Glutamatergic neuron (in vitro differentiated cells): ENCODE measurements at places on chromosomes 12 and 14. TPM values are rescaled to one million over a fixed set of nuclear protein-coding genes. Genes with fewer than 3 reads are reported as not detected.

GRCh38 chr12:80313209-80313608, 130.8 kb upstream of the PTPRQ start:
- DNase-seq = no peak

- no peak for DNase-seq
Measured at GRCh38 chr12:42372154-42372791, 46.3 kb downstream of the PPHLN1 start.

IL31 gene
- not detected for total RNA-seq

DNA sequence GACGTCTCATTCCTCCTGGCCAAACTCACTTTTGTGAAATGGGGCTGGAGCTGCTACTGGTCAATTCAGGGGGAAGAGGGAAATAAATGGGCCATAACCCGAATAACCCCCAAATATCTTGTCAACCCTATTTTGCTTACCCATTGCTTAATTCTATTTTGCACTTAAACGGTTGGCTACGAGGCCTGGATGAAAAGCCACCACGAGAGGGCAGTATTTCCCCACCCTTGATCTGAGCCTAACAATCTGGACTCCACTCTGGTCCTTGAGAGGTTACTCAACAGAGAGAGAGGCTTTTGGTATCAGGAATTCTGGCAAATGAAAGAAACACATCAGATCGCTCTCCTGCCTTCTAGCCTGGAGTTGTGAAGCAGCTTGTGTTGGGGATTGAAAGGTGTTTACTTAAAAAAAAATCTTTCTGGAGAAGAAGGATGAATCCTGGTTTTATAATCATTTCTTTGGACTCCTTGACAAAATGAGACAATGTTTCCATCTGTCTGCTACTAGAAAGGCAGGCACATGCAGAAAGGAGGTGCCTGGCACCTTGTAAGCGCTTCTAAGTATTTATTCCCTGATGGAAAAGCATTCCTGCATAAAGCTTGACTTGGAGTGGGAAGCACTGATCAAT, 22.4 kb upstream of the FBXO21 start:
- DNase-seq = peak; percentile 78

GRCh38 chr14:56324856-56325699, 206.9 kb downstream of the PELI2 start:
- no peak for DNase-seq

PROX2 gene
- not detected for total RNA-seq

GRCh38 chr12:131250028-131250950, 296.6 kb downstream of the ADGRD1 start:
- no peak for DNase-seq

DDN gene
- 6.4 TPM for total RNA-seq

USP5 gene
- 141 TPM for total RNA-seq

GRCh38 chr12:26750531-26751175, 82.3 kb downstream of the ITPR2 start:
- DNase-seq = no peak
